ENCODE measurements at places on chromosomes 5 and 9.
A peak's percentile ranks its signal among the peaks of the same experiment; 100 is the strongest.

- DNase-seq, result peak; percentile 28
These were observed 27.6 kb downstream of the AQP7 start for GRCh38 chr9:33374634-33375237.

DNA sequence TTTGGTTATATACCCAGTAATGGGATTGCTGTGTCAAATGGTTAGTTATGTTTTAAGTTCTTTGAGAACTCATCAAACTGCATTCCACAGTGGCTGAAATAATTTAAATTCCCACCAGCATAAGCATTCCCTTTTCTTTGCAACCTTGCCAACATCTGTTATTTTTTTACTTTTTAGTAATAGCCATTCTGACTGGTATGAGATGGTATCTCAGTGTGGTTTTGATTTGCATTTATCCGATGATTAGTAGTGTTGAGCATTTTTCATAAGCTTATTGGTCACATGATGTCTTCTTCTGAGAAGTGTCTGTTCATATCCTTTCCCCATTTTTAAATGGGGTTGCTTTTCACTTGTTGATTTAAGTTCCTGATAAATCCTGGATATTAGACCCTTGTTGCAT lies 435.7 kb upstream of the RIOK2 start:
- no peak for DNase-seq

- no peak for DNase-seq
These were observed 53.1 kb upstream of the TGFBR1 start for GRCh38 chr9:99051851-99052250.

DNA sequence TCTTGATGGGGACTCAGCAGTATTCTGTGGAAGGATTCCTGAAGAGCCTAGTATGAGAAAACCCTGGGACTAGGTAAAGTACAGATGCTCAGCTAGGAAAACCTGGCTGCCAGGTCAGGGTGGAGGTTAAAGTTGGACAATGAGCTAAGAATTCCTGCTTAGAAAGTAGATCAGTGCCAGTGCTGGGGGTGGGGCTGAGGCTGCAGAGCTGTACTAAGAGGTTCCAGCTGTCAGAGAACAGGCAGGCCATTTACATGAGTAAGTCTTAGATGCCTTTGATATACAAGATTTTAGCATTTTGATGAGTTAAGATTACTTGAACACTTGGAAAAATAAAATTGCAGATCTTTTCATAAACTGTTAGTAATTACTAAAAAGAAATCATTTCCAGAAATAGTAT lies 332.3 kb upstream of the NUDT12 start:
- DNase-seq, result no peak

- no peak for DNase-seq
These were observed 10.7 kb downstream of the MARCHF6 start for GRCh38 chr5:10364186-10364689.

DNA sequence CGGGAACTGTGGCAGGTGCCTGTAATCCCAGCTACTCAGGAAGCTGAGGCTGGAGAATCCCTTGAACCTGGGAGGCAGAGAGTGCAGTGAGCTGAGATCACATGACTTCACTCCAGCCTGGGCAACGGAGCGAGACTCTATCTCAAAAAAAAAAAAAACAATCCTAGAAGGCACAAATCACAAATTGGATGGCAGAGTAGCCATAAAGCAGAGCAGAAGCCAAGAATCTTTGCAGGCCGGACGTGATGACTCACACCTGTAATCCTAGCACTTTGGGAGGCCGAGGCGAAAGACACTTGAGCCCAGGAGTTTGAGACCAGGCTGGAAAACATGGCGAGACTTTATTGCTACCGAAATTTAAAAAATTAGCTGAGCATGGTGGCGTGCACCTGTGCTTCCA lies 9.2 kb upstream of the FUBP3 start:
- no peak for DNase-seq

DNA sequence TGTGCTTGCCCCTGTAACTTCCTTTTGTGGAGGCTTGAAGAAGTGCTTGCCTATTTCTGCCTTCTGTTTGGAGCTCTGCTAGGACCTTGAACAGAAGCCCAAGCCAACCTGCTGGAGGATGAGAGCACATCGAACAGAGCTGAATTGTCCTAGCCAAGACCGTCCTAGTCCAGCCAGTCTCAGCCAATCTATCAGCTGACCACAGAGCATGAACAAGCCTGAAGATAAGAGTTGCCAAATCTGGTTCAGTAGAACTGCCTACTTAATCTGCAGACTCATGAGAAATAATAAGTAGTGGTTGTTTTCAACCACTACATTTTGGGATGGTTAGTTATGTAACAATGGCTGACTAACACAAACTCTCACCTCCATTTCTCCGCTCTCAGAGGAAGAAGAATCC lies 4.4 kb upstream of the SNX2 start:
- DNase-seq, result no peak

GRCh38 chr5:139658928-139659667 lies 10.9 kb downstream of the CXXC5 start:
- no peak for DNase-seq

GRCh38 chr5:150522504-150523414 lies 14.8 kb downstream of the NDST1 start:
- DNase-seq, result no peak

- DNase-seq, result no peak
These were observed 33.2 kb downstream of the GRIN3A start for GRCh38 chr9:101705135-101705661.

- DNase-seq, result no peak
These were observed 115.3 kb downstream of the CD180 start for GRCh38 chr5:67081261-67081660.

DNA sequence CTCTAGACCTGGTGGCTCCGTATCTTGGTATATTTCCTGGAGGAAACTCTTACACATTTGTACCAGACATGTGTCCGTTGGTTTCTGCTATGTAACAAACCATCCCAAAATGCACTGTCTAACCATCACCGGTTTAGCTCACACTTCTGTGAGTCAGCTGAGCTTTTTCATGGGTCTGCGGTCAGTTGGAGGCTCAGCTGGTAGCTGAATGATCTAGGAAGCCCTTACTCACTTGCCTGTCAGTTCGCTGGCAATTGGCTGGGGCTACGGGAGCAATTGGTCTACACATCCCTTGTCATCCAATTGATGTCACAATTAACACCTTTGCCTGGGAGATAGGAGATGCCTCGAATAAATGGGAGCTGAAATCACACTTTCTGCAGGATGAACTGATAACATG lies 11.6 kb upstream of the WHRN start:
- no peak for DNase-seq

DNA sequence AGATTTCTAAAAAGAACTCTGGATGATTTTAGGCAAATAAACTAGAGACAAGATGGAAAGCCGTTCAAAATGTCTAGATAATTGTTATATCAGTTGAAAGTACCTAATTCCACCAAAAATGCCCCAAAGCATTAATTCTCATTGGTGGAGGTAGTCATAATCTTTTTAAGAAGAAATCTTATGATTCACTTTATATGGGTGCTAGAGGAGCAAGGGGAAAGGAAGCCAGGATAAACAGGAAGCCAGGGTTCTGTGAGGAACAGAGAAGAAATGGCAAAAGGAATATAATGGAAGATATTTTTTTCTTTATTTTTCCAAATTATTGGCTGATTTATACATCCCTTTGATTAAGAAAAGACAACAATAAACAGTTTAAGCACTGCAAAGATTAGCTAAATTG lies 7.8 kb downstream of the YIPF5 start:
- DNase-seq, result no peak

GRCh38 chr9:13481274-13481673 lies 201.8 kb upstream of the MPDZ start:
- DNase-seq, result no peak

- DNase-seq, result no peak
These were observed 53.1 kb upstream of the MPDZ start for GRCh38 chr9:13332571-13332970.

- no peak for DNase-seq
These were observed 143.4 kb upstream of the APC start for GRCh38 chr5:112594095-112594850.

DNA sequence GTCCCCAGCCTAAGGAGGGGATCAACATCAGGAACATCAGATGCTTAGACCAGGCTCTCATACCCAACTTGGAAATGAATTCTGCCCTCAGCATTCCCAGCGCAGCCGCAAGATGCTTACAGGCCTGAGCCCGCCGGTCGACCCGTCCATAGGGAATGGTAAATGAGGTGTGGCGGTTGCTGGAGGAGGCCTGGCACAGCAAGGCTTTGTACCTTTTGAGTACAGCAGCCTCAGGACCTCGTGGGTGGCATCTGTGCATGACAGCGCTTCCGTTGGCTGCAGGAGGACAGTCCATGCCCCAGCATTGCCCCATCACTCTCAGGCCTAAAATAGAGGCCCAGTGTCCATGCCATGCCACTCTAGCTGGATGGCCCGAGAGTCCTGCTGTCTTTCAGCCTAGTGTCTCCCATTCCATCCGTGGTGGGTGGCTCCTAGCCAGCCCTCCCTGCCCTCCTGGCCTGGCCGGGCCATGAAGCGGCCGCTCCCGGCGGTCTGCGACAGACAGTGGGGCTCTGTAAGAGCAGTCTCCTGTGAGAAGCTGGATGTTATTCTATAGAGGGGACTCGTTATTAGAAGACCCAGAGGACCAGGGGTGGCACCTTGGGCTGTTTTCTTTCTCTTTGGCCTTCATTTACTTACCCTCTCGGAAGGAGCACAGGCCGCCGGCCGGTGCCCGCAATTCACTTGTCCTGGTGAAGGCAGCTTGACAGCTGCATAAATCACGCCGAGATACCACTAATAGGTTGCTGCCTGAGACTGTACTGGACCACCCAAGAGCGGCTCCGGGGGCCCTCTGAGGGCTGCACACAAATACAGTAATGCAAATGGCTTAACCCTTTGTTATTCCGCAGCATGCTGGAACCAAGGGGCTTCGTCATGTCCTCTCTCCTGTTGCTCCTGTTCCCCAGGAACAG lies 223.5 kb upstream of the TUT7 start:
- DNase-seq, result no peak

DNA sequence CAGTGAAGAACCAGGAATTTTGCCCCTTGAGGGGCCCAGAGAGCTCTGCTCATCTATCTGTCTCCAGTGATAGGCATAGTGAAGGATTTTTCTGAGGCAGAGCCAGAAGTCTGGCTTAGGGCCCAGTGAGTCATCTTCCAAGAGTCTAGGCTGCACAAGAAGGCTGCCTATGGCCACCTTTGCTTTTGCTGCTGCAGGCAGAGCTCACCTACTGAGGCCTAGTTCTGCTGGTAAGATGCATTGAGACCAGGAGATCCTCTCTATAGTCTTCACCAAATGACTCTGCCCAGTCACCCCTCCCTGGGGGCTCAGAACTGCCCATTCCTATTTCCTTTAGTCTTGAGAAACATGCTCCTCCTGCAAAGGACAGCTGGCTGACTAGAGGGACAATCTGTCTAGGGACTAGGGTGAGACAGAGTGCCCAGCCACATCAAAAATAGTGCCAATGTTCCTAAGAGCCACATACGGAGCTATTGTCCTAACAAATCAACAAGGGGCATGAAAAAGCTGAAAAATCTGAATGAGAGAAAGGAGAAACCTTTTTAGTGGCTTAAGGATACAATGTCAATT lies 40.3 kb upstream of the CDKN2AIPNL start:
- DNase-seq, result no peak

GRCh38 chr5:10989577-10990263 lies 228.7 kb upstream of the DAP start:
- DNase-seq, result no peak

GRCh38 chr5:6790346-6790865 lies 77.2 kb downstream of the TENT4A start:
- no peak for DNase-seq

DNA sequence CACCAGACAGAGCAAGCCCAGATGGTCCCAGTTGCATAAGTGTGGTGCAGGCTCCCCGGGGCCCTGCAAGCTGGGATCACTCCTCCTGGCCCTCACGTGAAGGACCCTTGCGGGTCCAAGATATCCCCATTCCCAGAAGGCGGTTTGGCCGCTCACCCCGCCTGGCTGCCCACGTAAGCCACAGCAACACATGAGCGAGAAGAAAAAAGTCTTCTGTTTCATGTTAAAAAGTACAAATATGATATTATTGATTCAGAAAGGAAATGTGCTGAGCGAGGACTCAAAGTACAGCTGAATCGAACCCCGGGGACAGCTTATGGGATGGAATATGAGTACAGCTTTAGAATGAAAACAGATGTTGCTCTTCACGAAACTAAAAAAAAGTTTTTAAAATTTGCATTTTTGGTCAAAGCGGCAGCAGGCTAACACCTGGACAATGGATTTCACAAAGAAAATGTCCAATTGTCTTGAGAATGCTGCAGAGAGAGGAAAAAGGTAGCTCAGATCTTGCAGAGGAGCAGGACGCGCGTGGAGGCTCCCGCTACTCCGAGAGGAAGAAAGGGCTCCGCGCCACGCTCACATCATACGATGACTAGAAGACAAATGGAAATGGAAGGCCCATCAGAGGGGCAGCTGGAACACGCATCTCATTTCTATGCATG lies 427.6 kb downstream of the IRX1 start:
- DNase-seq, result no peak

GRCh38 chr9:136748666-136749611 lies 614 bp upstream of the LCN6 start:
- DNase-seq, result no peak

GRCh38 chr5:14675865-14676300 lies 11.4 kb downstream of the OTULIN start:
- DNase-seq, result no peak

DNA sequence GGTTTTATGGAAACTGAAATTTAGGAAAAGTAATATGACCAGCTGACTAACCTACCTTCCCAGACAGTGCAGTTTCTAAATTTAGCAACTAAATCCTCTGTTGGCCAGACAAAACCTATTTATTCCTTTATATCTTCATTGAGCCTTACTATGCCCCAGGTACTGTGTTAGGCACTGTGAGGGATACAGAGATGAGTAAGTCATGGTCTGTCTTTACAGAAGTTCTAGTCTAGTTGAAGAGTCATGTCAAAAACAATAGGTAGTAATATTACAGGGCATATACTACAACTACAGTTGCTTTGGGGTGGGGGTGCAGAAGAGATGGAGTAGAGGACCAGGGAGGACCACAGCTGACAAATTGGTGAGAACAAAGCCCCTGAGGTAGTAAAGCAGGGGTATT lies 42.8 kb downstream of the FBXO38 start:
- no peak for DNase-seq

DNA sequence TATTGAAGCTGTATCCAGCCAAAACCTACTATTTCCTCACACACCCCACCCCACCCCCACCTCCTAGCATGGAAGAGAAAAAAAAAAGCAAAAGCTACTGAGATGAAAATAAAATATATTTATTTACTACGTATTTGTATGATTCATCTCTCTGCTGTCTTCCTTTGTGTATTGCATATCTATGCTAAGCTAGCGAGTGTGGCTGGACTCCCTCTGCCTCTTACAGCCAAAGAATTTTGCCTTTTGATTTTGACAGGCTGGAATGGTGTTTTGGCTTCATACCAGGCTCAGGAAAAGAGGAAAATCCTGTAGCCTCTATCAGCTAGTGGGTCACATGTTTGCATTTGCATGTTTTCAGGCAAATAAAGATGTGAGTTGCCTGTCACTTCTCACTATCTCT lies 2.2 kb downstream of the ABLIM3 start:
- DNase-seq, result no peak

DNA sequence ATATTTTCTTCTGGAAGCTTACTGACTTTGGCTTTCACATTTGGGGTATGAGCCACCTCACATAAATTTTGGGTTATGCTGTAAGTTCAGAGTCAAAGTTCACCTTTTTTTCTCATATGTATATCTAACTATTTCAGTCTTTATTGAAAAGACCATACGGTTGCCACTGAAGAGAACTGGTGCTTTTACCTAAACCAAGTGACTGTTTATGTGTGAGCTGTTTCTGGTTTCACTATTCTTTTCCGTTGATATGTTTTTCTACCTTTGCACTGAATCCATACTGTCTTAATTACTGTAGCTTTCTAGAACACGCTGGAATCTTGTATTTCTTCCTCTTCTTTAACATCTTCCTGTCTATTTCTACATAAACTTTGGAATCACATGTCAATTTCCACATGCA lies 36.3 kb upstream of the SPINK5 start:
- no peak for DNase-seq

Measured in activated CD8-positive, alpha-beta memory T cell treated with anti-CD3 and anti-CD28 coated beads for 4 hours (primary cell).